Colonic mucosa (tissue), 4 donors: ENCODE measurements at places on chromosomes 11 and 22. TPM values are rescaled to one million over a fixed set of nuclear protein-coding genes. Genes with fewer than 3 reads are reported as not detected.

Gene MMP3
- 1.6 TPM for total RNA-seq

Gene TSPAN18
- total RNA-seq = 3.4 TPM

Gene CCDC116
- total RNA-seq = 0.59 TPM

DNA sequence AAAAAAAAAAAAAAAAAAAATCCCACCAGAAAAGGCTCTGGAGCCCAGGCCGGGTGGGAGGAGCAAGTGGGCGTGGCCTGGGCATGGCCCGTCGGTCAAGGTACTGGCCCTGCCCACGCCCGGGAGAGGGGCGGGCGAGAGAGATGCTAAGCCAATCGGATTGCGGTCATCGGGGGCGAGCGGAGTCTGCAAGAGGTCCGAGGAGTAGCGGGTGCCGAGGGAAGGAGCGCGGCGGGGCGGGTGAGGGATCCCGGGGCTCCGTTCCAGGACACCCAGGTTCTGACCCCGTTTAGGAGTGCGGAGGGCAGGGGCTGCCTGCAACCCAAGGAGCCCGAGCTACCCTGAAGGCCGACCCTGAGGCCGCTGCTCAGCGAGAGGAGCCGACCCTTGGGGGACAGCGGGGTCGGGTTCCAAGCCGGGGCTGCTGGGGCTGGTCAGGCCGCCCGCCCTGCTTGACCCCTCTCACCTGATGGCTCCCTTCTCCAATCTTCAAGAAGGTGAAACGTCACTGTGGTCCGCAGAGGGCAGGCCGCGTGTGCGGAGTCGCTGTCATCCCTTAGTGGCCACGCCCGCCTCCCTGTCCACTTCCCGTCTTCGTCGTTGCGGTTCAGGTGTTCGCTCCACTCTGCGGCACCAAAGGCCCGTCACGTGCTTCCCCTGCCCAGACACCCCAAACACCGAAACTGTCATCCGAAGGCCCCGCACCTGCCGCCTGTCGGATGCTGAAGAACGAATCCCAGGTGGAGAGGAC, 11.1 kb upstream of the TAB1 start:
- DNase-seq = peak; percentile 82

- DNase-seq = no peak
Observed at GRCh38 chr11:98137437-98137836, 883.3 kb upstream of the CNTN5 start.

- no peak for DNase-seq
Observed at GRCh38 chr11:34445956-34446355, 7.2 kb downstream of the CAT start.

DNA sequence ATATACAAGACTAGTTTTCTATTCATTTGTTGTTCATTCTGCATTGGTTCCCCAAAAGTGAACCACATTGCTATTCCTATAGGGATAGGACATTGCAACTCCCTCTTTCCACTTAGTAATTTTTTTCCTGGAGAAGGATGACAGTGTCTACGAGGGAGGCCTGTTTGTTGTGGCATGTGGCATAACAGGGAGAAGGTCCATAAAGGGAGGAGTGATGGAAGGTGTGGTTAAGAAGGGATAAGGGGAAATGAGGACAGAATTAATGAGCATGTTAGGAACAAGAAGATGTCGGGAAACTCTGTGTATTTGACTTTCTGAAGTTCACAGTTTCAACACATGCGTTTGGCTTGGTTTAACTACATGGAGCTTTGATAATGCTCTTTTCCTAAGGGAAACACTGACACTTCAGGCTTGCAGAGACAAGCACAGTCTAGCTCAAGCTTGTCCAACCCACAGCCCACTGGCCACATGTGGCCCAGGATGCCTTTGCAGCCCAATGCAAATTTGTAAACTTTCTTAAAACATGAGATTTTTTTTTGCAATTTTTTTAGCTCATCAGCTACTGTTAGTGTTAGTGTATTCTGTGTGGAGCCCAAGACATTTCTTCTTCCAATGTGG, 149.7 kb downstream of the TRPC6 start:
- no peak for DNase-seq

- DNase-seq = peak; percentile 62
Observed at GRCh38 chr11:65427691-65428577, 5.3 kb downstream of the NEAT1 start.

DNA sequence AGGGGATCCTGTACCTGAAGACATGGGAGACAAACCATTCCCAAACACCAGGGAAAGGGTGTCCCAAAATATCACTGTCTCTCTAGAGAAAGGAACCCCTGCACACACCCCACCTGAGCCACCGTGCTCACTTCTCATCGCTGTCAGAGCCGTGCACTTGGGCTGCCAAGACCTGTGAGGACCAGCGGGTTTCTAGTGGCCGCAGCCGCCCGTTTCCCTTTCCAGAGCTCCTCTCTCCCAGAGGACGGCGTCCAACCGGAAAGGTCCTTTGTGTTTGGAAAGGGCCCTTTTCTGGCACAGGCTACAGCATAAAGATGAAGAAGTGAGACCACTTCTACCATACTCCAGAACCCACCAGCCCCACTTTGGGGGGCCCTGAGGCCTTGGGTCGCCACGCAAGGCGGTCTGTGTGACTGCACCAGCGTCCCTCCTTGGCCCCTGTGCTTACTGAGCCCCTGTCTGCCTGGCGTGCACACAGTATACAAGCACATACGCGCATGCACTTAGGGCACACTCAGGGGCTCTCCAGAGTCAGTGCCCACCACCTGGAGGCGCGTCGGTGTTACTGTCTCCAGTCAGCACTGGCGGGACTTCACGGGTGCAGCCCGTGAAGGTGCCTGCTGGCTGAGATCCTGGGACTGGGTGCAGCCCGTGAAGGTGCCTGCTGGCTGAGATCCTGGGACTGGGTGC, 381.8 kb downstream of the TBC1D22A start:
- no peak for DNase-seq

DNA sequence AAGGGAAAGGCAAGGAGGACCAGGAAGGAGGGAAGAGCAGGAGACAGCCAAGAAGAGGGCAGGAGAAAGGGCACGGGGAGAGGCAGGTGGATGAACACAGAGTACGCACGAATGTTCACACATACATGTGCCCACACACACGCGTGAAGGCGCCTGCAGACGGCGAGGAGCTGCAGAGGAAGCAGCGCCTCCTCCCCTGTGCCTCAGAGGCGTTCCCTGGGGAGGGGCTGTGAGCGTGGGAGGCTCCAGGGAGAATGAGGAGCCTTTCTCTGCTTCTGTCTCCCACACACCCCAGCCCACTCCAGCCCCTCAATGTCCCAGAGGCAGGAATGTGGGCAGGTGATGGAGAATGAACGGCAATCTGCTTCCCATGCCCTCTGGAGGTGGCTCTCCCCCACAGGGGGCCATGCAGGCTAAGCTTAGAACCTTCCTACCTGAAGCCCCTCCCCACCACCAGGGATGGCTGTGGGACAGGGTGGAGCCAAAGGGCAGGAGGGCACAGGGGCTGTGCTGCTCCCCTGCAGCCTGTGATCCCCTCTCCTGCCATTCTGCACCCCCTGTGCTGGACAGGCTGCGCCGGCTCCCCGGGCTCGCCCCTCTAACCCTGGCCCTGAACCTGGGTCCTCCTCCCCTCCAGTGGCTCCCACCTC, 25.3 kb downstream of the PPM1F start:
- DNase-seq = no peak

DNA sequence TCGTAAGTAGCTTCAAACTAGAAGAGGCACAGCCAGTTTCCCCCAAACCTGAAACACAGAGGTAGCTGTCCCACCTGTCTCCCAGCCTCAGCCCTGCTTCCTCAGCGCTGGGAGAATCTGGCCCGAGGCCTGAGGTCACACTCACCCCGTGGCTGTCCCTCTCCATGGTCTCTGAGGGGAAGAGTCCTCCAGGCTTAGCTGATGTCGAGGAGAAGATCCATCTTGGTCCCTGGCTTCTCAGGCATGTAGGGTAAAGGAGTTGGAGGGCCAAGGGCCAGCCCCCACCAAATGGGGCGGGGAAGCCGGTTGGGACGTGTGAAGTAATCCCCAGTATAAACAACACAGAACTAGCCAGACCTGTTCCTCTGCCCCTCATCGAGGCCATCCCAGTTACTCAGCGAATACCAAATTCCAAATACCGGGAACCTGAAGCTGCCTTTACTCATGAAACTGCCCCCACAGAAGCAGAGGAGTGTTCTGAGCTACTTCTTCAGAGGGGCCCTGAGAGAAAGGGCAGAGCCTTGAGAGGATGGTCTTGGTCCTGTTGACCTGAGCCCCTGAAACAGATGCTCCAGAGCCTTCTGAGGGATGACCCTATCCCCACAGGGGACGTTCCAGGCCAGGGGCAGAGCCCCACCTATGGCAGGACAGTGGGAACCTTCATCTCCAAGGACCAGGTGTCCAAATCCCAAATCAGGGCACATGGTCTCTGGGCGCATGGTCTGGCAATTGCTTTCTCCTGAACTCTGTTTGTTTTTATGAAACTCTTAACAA, at the start of gene TMPRSS13:
TMPRSS13 (minus strand) TSS at position 261 of the 774 bp plus-strand sequence; CDS start at position 166, 95 bp downstream.
- peak; percentile 62 for DNase-seq

- no peak for DNase-seq
Observed at GRCh38 chr11:94796863-94797262, 28.7 kb downstream of the AMOTL1 start.
